Fibroblast of skin of right quadriceps (primary cell): ENCODE measurements at places on chromosomes 11 and 22.

DNA sequence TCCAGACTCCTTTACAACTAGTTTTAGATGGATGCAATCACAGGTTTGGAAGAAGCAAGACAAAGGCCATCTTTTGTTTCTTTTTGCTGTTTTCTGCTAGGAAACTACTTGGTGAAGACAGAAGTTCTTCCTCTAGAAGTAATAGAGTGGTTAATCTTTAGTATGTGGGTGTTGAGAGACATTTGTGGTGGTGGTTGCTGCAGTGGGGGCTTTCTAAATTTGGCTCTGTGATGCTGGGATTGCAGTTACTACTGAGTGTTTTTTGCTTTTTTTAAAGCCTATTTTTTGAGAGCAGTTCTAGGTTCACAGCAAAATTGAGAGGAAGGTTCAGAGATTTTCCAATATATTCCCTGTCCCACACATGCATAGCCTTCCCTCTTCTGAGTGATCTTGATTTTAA lies 120.0 kb downstream of the AASDHPPT start:
- DNase-seq, result no peak

GRCh38 chr22:44537467-44537866 lies 39.4 kb upstream of the RTL6 start:
- DNase-seq, result no peak

- no peak for DNase-seq
Measured at GRCh38 chr11:87366763-87367405, 329.1 kb downstream of the TMEM135 start.

GRCh38 chr11:69339041-69339733 lies 45.2 kb downstream of the MYEOV start:
- DNase-seq, result no peak

DNA sequence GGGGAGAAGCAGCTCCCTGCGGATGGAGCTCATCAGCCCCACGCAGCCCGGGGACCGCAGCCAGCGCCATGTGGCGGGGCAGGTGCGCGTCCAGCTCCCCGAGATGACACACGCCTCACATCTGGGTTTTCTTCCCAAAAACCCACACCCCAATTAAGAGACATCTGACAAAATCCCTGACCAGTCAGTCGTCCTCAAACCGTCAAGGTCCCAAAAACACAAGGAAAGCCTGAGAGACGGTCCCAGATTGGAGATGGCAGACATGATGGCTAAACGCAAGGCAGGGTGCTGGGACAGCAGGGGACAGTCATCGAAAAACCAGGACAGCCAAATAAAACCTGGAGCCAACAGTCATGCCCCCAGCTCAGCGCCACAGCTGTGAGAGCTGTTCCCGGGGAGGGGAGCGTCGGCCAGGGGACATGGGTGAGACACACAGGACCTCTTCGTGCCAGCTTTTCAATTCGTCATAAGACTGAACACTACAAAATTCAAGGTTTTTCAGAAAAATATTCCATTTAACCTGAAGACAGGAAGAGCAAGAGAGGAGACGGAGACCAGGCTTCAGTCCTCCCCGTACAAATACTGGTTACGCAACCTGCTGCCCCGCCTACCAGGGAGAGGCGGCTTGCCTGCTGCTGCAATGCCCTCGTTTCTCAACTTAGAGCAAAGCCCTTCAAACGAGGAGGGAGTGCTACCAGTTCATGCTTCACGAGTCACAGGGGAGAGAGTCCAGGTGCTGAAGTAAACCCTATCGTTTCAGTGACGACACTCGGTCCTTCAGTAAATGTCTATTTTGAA lies 10.5 kb downstream of the TOLLIP start:
- DNase-seq, result peak; percentile 53

GRCh38 chr11:123314972-123315371 lies 115.1 kb upstream of the GRAMD1B start:
- DNase-seq, result no peak

DNA sequence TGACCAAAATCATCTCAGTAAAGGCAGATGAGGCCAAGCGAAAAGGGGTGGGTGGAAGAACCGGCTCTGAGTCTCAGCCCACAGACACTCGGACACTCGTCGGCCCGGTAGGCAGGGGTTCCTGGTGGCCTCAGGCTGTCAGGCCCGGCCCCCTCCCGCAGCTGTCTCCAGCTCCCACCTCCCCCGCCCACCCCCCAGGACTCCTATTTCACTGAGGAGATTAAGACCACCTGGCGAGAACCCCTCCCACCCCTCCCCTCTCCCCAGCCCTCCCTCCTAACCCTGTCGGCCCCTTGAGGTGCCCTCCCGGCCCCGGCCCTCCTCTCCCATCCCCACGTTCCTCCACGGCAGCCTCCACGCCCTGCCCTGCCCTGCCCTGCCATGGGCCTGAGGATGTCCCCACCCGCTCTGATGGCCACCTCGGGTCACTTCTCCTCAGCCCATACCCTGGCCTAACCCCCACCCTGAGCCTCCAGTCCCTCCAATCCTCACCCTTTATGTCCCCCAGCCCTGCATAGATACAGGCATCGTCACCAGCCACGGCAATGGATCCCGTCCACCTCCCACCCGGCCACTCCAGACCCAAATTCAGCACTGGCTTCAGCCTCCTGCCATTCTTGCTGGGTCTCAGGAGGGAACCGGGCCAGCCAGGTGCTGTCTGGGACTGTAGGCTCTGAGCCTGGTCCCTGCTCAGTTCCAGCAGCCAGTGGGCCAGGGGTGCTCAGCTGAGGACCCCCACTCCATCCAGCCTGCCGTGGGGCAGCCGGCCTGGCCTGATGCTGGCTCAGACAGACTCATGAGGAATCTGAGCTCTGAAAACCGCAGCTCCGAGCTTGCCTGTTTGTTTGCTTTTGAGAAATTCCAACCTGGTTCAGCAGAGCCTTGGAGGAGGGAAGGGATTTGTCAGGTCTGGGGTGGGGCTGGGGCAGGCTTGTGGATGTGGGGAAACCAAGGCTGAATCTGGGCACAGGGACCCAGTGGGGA lies 9.8 kb upstream of the TBX1 start:
- DNase-seq, result peak; percentile 57

DNA sequence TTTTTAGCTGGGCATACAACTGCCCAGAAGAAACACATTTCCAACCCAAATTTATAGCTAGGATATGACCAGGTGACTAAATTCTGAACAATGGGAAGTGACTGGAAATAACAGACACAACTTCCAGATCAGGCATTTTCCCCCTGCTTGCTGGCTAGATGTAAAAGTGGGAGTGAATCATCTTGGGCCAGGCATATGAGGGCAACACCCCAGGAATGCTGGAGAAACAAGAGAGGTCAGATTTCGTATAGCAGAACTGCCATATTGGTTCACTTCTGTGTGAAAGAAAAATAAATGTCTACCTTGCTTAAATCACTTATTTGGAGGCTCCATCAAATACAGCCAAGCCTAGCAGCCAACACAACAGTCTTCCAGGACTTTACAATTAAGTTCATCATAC lies 7.4 kb downstream of the ATL3 start:
- DNase-seq, result peak; percentile 72

DNA sequence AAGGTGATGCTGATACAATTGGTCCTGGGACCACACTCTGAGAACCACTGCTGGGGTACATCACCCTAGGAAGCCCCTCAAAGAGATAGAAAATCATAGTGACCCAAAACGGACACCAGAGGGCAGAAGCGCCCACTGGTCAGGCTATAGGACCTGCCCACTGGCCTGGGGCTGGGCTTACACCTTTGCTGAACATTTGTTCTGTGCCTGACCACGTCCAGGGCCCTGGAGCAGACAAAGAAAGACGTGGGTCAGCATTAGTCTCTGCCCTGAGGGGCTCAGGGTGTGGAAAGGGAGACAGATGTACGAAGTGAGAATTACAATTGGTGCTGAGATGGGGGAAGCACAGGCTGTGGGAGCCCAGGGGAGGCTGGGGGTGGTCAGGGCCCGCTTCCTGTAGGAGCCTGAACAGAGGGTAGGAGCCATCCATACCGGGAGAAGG lies 14.4 kb upstream of the SERPINH1 start:
- peak; percentile 66 for DNase-seq

DNA sequence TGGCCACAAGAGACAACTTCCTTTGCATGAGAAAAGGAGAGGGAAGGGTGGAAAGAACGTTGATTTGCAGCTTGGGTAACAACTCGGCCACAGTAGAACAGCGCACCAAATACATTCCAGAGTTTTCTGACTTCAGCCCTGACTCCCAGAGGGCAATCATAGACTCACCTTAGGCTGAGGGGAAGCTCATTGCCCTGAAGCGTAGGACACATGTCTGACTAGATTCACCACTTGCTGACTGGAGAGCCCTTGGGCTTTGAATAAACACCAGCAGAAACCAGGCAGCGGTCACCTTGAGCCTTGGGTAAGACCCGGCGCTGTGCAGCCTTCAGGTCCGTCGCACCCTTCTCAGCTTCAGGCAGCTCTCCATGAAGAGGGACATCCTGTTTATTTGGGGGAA lies 151.8 kb upstream of the GRIA4 start:
- DNase-seq, result no peak

DNA sequence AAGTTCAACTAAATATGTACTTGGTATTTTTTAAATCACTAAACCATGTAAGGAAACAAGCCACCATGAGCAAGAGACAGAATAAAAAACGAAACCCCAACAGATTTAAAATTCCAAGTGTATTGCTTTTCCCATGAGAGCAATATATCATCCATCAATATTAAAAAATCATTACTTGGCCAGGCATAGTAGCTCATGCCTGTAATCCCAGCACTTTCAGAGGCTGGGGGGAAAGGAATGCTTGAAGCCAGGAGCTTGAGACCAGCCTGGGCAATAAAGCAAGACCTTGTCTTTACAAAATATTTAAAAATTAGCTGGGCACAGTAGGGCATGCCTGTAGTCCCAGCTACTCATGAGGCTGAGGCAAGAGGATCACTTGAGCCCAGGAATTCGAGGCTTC lies 190.8 kb downstream of the TTC28 start:
- DNase-seq, result no peak

- peak; percentile 94 for DNase-seq
Measured at GRCh38 chr11:79055856-79056631, 384.8 kb downstream of the TENM4 start.

DNA sequence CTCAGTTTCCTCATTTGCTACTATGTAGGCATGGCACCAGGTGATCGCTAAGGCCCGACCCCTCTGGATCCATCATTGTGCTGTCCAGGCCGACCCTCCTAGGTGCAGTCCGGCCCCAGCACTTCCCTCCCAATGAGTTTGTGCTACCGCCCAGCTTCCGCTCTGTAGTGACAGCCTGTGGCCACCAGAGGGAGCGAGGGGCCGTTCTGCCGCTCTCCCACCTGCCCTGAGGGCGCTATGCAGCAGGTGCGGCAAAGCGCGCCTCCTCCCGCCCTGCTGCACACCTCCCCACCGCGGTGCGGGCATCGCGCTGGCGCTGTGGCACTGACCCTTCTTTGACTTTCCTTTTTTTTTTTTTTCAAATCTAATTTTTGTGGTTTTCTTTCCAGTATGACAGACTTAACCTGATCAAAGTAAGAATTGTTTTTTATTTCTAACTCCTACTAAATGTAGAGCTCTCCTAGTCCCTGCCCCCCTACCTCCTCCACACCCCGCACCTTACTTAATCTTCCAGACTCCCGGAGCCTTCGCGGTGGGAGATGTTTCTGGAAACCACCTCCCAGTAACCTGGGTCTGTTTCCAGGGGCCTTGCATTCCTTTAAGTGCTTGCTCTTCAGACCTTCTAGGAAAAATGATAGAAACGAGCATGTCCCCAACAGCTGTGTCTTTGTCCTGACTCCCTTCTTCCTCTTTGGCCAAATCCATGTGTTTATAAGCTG lies 73.7 kb downstream of the SCN3B start:
- peak; percentile 35 for DNase-seq

GRCh38 chr11:37497326-37497725 lies 899.3 kb upstream of the RAG2 start:
- no peak for DNase-seq

DNA sequence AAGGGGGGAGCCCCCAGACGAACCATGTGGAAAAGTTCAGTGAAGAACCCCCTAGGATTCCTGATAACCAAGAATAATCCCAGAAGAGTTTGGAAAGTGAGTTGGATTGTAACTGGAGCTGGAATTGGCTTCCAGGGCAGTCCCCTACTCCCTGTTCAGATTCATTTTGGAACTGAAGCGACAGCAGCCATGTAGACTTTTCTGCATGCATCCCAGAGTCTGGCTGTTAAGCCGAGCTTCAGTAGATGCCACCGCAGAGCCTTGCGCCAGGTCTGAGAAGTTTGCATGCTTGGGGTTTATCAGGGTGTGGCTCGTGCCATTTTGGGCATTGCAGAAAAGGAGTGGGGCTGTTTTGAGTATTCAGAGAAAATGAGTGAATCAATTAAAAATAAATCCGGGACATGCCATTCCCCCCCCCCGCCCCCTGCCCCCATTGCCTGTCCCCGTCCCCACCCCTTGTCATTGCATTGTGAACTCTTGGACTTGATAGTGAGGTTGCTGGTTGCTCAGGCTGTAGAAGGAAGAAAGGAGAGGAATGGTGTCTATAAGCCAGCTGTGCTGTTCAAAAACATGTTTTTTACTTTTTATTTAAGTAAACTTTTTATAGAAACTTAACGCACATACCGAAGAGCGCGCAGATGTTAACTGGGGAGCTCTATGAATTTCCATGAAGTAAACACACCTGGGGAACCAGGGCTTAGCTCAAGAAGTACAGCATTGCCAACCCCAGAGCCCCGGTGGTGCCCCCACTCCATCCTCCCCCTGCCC lies 71.2 kb downstream of the LDLRAD3 start:
- DNase-seq, result no peak

DNA sequence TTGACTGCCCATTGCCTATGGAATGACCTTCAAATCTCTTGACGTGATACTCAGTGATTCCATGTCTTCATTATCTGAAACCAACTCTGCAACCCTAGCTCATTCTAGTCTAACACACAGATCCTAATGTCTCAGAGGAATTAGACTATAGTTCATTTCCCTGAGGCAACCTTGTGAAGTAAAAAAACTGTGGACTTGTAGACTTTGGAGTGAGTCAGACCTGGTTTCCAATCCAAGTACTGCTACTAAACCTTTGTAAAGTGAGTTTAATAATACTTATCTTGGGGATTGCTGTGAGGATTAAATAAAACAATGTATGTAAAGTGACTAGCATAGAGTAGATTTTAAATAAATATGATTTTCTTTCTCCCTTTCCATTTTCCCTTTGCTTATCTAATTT lies 226.1 kb downstream of the BLID start:
- DNase-seq, result peak; percentile 76

DNA sequence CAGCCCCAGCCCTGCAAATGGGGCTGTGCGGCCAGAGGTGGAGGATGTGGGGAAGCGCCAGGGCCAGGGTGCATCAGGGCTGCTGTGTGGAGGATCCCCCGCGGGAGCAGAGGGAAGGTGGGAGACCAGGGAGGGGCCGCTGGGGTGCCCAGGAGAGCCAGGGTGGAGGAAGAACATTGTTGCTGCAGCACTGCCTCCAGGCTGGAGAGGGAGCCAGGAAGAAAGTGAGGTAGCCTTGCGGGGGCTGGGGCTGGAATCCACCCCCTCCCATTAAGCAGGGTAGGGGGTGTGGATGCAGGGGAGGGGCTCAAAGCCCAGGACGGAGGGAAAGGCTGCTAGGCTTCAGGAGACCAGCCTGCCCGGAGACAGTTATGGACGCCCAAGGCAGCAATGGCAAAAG lies 15.0 kb downstream of the CABP7 start:
- no peak for DNase-seq

DNA sequence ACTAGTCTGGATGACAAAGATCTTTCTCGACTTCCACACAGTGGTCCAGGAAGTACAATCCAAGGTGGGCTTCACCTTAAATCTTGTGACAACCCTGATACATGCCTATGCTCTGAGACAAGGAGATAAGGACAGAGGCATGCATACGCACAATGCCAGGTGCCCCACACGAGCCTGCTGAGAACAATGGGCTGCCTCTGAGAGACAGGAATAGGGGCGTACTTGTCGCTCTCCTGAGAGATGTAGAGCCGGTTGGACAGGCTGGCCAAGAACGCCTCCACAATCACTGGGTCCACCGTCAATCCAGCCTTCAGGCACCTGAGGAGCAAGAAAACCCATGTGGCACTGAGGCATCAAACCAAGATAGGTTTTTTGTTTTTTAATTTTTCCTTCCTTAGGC lies 25.5 kb downstream of the SERPIND1 start:
- no peak for DNase-seq
